ENCODE measurements at places on chromosomes 6 and 20.

DNA sequence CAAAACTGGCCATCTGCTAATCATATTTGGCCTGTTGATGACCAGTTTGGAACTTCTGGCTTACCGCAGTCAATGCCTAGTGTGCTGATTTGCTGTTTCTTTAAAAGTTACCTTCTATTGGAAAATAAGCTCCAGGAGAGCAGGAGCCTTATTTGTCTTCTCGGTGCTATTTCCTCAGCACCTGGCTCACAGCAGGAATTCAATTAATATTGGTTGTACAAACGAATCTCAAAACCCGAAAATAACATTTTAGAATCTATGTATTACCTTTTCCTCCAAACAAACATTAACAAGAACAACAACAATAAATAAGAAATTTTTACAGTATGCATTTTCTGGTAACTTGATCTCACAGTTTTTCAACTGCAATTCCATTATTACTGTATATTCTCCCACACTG lies 1080.7 kb upstream of the MAP3K7 start:
- DNase-seq: no peak

GRCh38 chr6:52610745-52611355 lies 34.0 kb upstream of the TRAM2 start:
- no peak for DNase-seq

DNA sequence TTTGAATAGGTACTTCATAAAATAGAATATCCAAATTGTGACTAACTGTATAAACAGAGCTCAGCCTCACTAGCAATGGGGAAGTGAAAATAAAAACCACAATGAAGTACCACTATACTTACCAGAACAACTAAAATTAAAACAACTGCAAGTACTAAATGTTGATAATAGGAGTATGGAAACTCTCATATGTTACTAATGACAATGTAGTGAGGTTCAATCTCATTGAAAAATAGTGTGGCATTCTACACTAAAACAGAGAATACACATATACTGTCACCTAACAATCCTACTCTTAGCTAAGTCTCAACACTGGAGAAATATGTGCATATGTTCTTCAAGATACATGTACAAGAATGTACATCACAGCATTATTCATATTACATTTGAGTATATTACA lies 132.0 kb upstream of the CARMIL1 start:
- no peak for DNase-seq

GRCh38 chr6:170185175-170185978 lies 105.5 kb downstream of the DLL1 start:
- DNase-seq: no peak

DNA sequence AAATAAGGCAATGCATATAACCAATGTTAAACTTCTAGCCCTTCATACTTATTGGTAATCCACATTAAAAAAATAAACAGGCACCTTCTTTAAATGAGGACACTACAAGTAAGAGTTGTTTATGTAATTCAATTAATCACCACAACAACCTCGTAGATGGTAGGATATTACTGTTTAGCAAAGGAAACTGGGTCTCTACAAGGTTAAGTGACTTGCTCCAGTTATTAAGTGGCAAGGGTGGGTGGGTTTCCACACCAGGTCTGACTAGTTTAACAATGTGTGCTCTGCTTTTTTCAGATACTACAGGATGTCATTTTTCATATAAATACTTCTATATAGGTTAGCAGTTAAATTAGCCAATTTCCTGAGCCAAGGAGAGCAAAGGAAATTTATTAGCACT lies 129.1 kb downstream of the MAN1A1 start:
- DNase-seq: no peak

DNA sequence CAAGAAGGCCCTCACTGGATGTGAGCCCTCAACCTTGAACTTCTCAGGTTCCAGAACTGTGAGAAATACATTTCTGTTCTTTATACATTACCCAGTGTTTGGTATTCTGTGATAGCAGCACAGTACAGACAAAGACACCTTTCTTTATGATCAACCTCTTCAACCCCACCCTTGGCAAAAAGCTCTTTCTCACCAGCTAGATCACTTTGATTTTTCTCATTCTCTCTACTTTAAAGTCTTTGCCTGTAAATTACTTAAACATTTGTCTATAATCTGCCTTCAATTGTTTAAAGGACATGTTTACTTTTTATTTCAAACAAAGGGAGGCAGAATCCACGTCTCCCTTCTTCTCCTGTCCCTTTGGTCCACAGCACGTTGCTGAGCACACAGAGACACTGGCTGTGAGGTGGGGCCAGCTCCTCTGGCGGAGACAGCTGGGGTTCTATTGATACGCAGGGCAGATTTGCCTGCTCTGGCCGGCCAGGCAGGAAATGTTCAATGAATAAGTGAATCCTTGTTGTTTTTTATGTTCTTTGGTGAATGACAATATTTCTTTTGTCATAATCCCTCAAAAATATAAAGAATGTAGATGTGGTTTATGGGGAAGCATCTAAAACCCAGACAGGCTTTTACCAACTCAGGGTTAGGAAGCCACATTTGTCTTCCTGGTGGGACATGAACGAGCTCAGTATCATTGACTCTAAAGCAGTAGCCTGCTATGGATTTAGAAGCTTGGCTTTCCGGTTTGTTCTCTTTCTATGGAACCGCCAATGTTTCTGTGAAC lies 52.9 kb downstream of the NEDD9 start:
- DNase-seq: no peak

DNA sequence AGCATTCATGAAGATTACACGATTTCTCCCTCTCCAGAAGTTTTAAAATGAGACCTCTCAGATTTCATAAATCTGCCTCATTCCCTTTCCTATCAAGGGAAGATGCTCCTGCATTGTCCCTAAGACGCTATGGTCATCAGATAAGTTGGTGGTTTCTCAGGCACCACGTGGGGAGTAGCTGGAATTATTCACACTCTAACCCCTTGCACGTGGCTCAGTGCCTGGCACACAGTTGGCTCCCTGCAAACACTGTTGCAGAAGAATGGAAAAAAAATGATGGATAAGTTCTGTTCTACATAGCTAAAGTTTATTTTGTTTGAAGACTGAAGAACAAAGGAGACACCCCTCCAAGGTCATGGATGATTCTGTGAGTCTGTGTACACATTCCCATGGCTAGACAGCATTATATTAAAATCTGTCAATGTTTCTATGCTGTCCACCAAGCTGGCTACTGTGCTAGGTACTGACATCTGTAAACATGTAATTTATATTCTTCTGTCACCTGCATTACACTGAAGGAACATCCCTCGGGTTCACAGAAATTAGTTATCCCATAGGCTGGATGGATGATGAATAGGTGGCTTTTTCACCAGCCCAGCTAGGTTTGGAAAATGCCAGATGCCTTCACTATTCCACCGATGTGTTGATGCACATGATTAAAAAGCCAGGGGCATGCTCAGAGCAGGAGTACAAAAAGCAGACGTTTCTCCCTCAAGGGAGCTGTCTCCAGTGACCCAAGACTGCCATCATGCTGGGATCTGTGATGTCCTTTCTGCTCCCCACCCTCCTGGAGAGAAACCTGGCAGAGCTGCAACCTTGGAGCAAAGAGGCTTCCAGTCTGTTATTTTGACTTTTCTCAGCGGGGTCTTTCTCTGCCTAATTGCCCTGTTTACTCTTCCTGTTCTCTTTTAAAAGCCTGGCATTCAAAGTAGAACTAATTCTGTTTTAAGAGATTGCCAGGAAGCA lies 610.5 kb downstream of the UTRN start:
- no peak for DNase-seq

GRCh38 chr6:38688579-38689087 lies 14.3 kb downstream of the GLO1 start:
- DNase-seq: no peak

GRCh38 chr6:148513145-148514071 lies 170.8 kb downstream of the SASH1 start:
- DNase-seq: peak; percentile 85

GRCh38 chr20:59792300-59792699 lies 141.1 kb downstream of the SYCP2 start:
- no peak for DNase-seq

DNA sequence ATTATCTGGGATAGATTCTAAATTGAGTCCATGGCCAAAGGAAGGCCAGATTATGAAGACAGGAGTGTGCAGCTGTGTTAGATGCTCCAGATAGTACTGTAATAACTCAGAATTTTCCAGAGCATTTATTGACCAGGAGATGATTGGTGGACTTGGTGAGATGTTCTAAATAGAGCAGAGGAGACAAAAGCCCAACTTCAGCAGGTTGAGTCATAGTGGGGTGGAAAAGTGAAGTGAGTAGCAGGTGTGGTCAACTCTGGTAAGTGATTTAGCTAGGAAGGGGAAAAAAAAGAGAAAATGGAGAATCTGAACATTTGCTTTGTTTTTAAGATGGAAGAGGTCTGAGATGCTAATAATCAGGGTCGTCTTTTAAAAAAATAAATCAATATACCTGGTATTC lies 227.4 kb downstream of the TMEM200A start:
- DNase-seq: no peak

- DNase-seq: peak; percentile 56
Measured at GRCh38 chr6:131945971-131946370, 5.2 kb downstream of the CCN2 start.

GRCh38 chr6:144055121-144055931 lies 40.0 kb downstream of the SF3B5 start:
- DNase-seq: no peak

- DNase-seq: no peak
Measured at GRCh38 chr6:6003621-6004366, 2.9 kb downstream of the NRN1 start.

GRCh38 chr20:33296206-33296605 lies 13.2 kb downstream of the BPIFB1 start:
- DNase-seq: no peak

DNA sequence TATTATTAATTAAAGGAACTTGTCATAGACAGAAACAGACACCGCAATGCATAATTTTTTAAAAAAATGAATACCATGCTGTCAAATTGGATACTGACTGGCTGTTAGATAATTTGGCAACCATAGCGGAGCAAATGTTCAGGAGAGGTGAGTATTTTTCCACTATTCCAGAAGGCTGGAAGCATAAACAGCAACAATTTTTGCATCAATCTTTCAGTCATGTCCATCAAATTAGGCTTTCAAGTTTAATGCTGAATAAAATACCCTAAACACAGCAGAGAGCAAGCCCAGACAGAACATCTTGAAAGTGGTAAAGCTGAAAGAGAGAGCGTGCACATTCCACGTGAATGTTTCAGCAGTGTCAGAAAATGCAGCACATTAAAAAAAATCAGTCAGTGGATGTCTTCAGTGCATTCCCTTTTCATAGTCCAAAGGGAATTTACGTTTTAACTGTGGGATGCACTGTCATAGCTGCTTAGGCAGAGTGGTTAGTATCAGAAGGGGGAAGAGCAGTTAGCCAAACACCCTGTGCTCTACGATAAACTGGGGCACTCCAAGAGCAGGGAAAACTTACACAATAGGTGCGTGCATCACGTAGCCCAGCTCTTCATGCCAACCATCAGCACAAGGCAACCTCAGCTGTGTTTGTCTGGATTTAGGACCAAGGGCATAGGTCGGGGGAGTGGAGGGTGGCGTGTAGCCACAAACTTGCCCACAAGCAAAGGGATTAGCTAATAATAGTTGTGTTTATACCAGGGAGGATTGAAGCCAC lies 116.2 kb upstream of the STMND1 start:
- peak; percentile 51 for DNase-seq

- no peak for DNase-seq
Measured at GRCh38 chr20:14378326-14378725, 40.9 kb upstream of the FLRT3 start.

- DNase-seq: no peak
Measured at GRCh38 chr6:91279740-91280493, 693.0 kb upstream of the MAP3K7 start.

GRCh38 chr6:108914235-108915022 lies 66.2 kb downstream of the ARMC2 start:
- DNase-seq: no peak

Data from fibroblast of the aortic adventitia (primary cell).